ENCODE measurements at places on chromosomes 3 and 15. TPM values are rescaled to one million over a fixed set of nuclear protein-coding genes. Genes with fewer than 3 reads are reported as not detected.

- H3K36me3 ChIP-seq: no peaks in the 10 kb centered on the region
- DNase-seq: no peak
- no peak overlapping the region for H3K27ac ChIP-seq
These were observed 21.1 kb downstream of the CCDC32 start for GRCh38 chr15:40543631-40544294.

GNB4 gene
- total RNA-seq: 29.6 TPM

GRCh38 chr15:95872366-95872771 lies 458.1 kb upstream of the NR2F2 start:
- no peak overlapping the region for H3K27ac ChIP-seq
- no peak for DNase-seq
- H3K4me1 ChIP-seq: no peaks in the 10 kb centered on the region
- no peaks in the 10 kb centered on the region for H3K27me3 ChIP-seq
- H3K36me3 ChIP-seq: no peaks in the 10 kb centered on the region

GRCh38 chr15:74212494-74212893 lies 9.9 kb upstream of the STRA6 start:
- H3K4me1 ChIP-seq: no peaks in the 10 kb centered on the region
- no peaks in the 10 kb centered on the region for H3K36me3 ChIP-seq
- H3K27me3 ChIP-seq: no peaks in the 10 kb centered on the region
- no peak overlapping the region for H3K4me3 ChIP-seq
- no peak for DNase-seq

GRCh38 chr15:88315221-88315878 lies 58.8 kb upstream of the NTRK3 start:
- no peak overlapping the region for H3K27ac ChIP-seq
- DNase-seq: no peak
- H3K4me3 ChIP-seq: no peak overlapping the region
- H3K36me3 ChIP-seq: no peaks in the 10 kb centered on the region
- H3K27me3 ChIP-seq: no peaks in the 10 kb centered on the region

TNFAIP8L3 gene
- 2.5 TPM for total RNA-seq

GRCh38 chr3:124576565-124577493 lies 153.4 kb upstream of the UMPS start:
- H3K4me1 ChIP-seq: no peaks in the 10 kb centered on the region
- no peaks in the 10 kb centered on the region for H3K36me3 ChIP-seq
- no peak overlapping the region for H3K4me3 ChIP-seq
- H3K27ac ChIP-seq: no peak overlapping the region
- no peak for DNase-seq
- no peaks in the 10 kb centered on the region for H3K27me3 ChIP-seq

- H3K4me3 ChIP-seq: no peak overlapping the region
- H3K36me3 ChIP-seq: no peaks in the 10 kb centered on the region
- no peak overlapping the region for H3K27ac ChIP-seq
- no peak for DNase-seq
- H3K27me3 ChIP-seq: no peaks in the 10 kb centered on the region
- no peaks in the 10 kb centered on the region for H3K4me1 ChIP-seq
These were observed 21.2 kb downstream of the ALS2CL start for GRCh38 chr3:46672349-46672695.

Measured in breast epithelium (tissue), 4 donors.